Left lobe of liver (tissue), 2 donors: ENCODE measurements at places on chromosomes 5 and 9. TPM values are rescaled to one million over a fixed set of nuclear protein-coding genes. Genes with fewer than 3 reads are reported as not detected.

DNA sequence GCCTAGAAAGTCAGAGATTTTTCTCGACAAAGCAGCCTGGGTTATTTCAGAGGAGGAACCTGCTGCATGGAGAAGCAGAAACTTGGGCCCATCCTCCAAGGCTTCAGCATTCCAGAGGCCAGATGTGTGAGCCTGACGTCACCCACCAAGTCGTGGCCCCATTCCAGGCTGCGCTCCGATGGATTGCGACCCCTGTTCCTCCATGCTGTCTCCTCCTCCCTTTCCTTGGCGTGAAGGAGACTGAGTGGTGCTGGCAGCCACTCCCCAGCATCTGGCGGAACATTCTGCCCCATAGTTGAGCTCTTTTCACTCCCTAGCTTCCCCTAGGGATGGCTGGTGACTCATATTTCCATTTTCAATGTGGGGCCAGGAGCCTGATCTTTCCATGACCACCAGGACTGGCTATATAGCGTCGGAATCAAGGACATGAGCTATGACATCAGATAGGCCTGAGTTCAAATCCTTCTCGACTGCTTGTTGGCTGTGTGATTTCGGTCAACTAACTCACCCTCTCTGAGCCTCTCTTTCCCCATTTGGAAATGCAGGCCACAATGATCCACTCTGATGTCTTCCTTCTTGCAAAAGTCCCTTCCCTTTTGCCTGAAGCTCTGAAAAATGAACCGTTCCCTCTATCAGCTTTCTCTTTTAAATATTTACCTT, 24.5 kb upstream of the DUSP1 start:
- no peak for DNase-seq

- no peak for DNase-seq
Observed at GRCh38 chr5:64644831-64645230, 45.5 kb upstream of the SHISAL2B start.

DNA sequence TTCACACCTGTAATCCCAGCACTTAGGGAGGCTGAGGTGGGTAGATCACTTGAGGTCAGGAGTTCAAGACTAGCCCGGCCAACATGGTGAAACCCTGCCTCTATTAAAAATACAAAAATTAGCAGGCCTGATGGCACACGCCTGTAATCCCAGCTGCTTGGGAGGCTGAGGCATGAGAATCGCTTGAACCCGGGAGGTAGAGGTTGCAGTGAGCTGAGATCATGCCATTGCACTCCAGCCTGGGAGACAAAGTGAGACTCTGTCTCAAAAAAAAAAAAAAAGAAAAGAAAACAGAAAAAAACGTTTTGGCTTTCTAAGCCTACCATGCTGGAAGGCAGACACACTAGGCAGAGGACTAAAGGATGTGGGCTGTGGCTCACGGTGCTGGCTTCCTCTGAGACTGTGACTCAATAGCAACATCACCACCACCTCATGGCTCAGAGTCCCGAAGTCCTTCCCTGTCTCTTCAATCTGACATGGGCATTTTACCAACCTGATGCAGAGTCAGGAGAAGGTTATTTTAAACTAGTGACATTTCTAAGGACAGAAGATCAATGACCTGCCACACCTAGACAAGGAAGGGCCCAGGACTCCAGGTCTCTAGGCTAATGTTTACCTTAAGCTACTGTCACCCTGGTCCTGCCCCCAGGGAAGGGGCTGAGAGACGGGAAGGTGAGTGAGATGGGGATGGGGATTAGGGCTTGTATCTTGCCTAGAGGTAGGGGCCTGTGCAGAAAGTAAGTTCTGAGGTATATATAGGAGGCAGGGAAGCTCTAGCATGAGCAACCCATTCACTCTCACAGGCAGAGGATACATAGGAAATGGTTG, 3.7 kb downstream of the ECSCR start:
- no peak for DNase-seq

GRCh38 chr9:92638621-92639101, 31.3 kb downstream of the IPPK start:
- no peak for DNase-seq

GRCh38 chr9:84697042-84697441, 27.5 kb downstream of the NTRK2 start:
- DNase-seq: no peak

GRCh38 chr9:132182314-132183091, 20.6 kb downstream of the NTNG2 start:
- DNase-seq: no peak

- no peak for DNase-seq
Observed at GRCh38 chr5:95782181-95782580, 40.3 kb downstream of the GLRX start.

- no peak for DNase-seq
Observed at GRCh38 chr5:27412384-27412783, 374.0 kb upstream of the CDH9 start.

DNA sequence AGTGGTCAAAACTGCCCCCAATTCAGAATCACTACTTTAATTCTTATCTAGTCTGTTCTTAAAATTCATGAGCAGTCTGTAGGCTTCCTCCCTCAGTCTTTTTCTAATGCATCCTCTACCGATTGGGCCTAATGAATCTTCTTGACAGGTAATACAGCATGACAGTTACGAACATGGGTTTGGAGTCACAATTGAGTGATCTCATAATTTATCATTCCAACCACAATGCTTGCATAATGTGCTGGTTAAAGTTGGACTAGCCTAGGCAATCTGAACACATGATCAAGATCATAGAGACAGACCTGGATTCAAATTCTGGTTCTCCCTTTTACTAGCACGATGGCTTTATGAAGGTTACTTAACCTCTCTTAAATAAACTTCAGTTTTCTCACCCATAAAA, 33.1 kb upstream of the SETD9 start:
- DNase-seq: no peak

DNA sequence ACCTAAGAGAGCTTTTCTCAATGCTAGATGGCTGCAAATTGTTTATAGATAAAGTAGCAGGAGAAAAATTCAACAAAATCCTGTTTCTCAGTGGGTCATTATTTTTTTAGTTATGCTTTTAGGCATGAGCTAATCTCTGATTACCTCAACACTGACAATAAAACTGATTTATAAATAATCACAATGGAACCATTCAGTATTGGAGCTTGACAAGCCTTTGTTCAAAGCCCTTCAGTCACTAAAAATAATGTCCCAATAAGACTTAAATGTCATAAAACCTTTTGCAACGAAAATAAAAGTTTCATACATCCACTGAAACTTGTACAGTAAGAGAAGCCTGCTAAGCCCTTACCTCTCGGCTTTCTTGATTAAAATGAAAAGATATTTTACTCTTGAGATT, 27.2 kb downstream of the PTPDC1 start:
- no peak for DNase-seq

DNA sequence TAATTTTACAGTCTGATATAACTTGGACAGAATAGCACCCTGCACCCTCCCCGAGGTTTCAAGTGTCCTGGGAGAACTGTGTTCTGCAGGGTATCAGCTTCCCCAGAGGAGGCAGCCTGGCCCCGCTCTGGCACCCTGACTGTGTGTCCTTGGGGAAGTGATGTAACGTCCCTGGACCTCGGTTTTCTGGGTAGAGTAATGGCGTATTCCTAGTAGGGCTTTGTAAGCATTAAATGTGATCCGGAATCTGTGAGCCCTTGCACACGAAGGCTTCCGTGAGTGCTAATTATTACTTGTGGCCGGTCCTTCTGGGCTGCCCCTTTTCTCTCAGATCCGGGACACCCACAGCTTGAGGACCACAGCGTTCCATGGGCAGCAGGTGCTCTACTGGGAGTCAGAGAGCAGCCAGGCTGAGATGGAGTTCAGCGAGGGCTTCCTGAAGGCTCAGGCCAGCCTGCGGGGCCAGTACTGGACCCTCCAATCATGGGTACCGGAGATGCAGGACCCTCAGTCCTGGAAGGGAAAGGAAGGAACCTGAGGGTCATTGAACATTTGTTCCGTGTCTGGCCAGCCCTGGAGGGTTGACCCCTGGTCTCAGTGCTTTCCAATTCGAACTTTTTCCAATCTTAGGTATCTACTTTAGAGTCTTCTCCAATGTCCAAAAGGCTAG, 1.0 kb upstream of the CACFD1 start:
- no peak for DNase-seq

DNA sequence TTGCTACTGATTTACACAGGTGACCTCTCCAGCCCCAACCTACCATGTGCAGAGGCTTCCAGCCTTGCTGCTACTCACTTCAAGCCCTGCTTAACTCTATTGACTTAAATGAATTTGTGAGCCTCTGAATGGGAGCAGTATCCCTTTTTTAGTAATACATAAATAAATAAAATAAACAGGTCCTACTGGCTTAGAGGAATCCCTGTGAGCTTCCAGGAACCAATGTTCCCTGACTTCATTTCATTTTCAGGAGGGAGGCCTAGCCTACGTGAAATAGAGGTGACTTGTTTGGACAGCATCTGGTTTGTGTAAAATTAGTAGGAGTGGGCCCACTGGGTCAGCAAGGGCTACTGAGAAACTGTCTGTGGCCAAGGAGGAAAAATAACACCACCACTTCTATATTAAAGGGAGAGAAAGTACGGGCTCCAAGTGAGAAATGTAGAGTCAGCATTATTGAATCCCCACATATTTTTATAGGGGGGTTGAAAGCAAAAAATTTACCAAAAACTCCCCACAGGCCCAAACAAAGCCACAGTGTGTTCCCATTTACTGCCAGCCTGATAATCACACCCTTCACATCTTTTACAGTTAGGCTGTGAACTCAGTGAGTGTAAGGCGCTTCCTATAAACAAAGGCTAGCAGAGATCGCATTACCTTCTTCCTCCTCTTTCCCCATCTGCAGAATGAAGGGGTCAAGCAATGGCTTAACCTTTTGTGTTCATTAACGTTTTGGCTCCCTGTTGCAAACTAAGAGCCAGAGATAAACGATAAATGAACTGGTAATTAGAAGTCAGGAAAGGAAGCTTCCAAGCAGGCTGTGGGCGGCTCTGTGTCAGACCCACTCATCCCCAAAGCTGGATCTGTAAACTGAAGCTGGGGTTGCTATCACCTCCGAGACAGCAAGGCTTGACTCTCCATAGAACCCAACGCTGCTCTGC, 138.8 kb upstream of the LIFR start:
- no peak for DNase-seq

- DNase-seq: no peak
Observed at GRCh38 chr9:100394032-100394695, 32.8 kb upstream of the MSANTD3 start.

- no peak for DNase-seq
Observed at GRCh38 chr9:99118782-99119466, 14.0 kb downstream of the TGFBR1 start.

GRCh38 chr5:53739111-53739510, 178.7 kb downstream of the NDUFS4 start:
- no peak for DNase-seq

GRCh38 chr9:133839822-133840329, 101.7 kb upstream of the SARDH start:
- no peak for DNase-seq

DNA sequence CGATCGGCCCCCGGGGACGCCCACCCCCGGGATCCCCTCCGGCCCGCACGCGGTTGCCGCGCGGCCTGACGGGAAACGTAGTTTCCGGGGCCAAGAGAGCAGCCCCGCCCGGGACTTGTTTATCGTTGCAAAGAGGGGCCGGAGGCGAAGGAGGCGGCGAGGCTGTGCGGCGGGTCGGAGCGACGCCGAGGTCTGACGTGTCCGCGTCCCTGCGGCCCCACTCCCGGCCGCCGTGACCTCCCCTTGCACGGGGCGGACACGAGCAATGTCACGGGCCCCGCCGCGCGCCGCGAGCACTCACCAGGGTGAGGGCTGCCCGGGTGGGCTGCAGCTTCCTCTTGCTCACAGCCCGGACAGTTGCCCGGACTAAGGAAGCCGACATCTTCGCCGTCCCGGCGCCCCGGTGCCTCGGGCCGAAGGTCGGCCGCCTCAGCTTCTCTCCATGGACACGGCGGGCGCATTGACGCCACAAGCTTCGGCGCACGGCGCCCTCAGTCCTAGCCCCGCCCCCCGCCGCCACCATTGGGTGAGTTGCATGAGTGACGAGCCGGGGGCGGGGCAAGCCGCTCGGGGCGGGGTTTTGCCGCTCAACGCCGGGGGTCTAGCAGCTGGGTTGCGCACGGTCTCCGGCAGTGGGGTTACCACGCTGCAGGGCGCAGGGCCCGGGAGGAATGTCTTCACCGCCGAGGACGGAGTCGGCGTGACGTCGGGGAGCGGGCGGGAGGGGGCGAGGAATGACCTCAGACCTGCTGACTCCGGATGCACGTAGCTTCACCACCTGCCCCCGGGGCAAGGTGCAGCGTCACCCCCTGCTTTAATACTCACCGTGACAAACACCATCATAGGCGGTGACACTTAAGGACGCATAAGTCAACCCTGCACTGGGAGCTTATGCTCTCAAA, at the start of gene ISCA1:
Gene ISCA1 (minus strand): TSS at position 462 of the 902 bp plus-strand sequence. CDS start 80 bp downstream, at position 382.
- peak; percentile 97 for DNase-seq

- no peak for DNase-seq
Observed at GRCh38 chr5:179880848-179881590, 22.4 kb upstream of the MRNIP start.

DNA sequence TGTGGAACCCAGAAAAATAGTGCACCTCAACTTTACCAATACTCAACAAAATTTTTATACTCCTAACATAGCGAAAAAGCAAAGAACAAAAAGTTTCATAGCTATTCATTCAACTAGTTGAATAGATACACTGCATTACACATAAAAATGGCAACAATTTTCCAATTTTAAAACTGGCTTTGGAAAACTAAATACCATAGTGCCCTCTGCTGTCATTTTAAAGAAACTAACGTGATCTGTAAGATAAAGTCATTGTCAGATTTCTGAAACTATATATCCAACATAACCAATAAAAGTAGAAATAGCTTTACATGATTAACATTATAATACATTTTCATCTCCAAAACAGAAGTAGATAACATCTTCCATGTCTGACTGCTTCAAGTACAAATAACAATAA, 31.6 kb downstream of the DTWD2 start:
- DNase-seq: no peak

GRCh38 chr9:2356041-2356790, 265.4 kb upstream of the VLDLR start:
- DNase-seq: no peak

DNA sequence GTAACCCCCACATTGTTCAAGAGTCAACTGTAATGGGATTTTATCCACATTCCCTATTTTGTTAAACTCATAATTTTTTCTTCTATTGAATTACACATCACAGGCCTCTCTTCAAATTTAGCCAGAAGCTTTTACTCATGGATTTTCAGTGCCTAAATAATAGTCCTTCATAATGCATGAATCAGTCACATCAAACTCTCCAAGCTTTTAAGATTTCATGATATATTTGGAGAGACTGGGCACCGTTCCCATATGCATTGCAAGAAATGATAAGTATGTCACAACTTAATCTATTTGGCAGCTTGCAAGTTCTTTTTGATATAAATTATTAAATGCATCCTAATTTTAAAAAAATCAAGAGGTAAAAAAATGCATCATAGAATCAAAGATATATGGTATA, 465.9 kb downstream of the DMAC1 start:
- DNase-seq: no peak

Gene CLK4
- total RNA-seq: 17.6 TPM

Gene LCN1
- total RNA-seq: not detected

Gene AJM1
- 4.1 TPM for total RNA-seq

Gene PIP5K1B
- 0.30 TPM for total RNA-seq

Gene ARSI
- total RNA-seq: 0.43 TPM

Gene SLC27A6
- 0.10 TPM for total RNA-seq

Gene PHF24
- not detected for total RNA-seq

Gene ELOVL7
- total RNA-seq: 0.60 TPM
